Pancreas (tissue), 10 donors: ENCODE measurements at places on chromosomes 11 and 22.

- no peak for DNase-seq
Measured at GRCh38 chr11:1494650-1495049, 8.1 kb upstream of the MOB2 start.

GRCh38 chr11:10696468-10697322, 3.1 kb upstream of the IRAG1 start:
- DNase-seq: no peak

GRCh38 chr11:4684631-4685285, 12.9 kb downstream of the OR51E2 start:
- no peak for DNase-seq

GRCh38 chr11:93528252-93528651, 14.9 kb downstream of the SMCO4 start:
- no peak for DNase-seq

GRCh38 chr11:12480401-12480800, 103.0 kb downstream of the PARVA start:
- DNase-seq: no peak

DNA sequence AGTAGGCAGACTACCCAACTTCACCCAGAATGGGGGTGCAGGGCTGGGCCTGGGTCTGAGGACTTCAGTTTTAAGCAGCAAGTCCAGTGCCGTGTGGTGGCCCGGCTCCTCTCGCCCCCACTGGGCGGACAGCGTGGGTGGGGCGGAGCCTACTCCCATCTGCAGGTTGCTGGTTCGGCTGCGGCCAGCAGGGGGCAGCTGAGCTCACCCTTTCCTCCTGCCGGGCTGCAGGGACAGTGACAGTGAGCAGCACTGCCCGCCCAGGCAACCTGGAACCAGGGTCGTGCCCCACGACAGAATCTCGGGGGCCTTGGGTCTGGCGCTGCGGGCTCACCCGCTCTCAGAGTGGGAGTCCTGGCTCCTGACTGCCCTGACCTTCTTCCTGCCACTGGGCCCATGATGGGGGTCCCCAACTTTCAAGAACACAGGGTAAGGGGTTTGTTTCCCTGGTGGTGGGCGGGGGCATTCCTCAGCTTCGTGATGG, 6.2 kb upstream of the NEAT1 start:
- DNase-seq: peak; percentile 89

- DNase-seq: peak; percentile 51
Measured at GRCh38 chr11:2432171-2432621, 12.1 kb downstream of the TRPM5 start.

- peak; percentile 55 for DNase-seq
Measured at GRCh38 chr11:114280696-114281095, 15.5 kb upstream of the NNMT start.

DNA sequence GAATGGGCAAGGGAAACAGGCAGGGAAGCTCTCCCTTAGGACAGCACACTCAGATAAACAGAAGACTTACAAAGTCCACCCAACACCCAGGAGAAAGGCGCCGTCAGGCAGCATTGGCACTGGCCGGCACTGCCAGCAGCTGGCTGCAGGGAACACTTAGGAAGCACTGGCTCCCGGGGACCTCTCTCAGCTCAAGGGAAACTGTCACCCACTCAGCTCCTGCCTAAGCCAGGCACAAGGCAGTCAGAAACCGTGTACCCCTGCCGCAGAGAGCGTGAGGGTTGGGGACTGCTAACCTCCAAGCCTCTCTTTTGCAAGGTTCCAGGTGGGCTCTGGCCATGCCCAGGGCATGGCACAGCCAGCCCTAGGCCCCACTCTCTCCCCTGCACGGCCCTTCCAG, 64.7 kb downstream of the DGCR2 start:
- DNase-seq: no peak

DNA sequence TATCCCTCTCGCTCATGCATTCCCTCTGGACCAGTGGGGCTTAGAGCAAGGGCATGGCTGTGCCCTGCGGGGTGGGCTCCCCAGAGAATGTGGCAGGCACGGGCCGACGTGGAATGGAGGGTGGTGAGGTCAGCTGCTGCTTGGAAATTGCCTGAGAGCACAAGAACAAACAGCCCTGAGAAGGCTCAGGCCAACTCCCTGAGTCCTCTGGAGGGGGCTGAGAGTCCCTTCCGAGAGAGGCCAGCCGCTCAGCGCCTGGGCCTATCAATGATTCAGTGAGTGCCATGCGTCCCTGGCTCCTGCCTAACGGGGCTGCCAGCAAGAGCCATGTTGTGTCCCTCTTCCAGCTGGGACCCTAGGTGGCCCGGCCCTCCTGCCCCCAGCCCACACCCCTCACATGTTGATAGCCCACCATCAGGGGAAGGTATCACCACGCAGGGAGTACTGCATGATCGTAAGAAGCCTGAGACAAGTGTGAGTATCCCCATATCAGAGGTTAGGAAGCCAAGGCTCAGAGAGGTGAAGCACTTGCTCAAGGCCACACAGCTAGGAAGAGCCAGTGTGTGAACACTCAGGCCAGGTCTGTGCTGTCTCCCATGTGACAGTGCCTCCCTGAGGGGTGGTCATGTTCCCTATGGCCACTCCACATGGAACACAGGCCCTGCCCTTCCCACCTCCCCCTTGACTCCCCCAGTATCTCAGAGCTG, 55.8 kb downstream of the NECTIN1 start:
- DNase-seq: no peak

GRCh38 chr11:124950601-124951330, 3.2 kb upstream of the CCDC15 start:
- no peak for DNase-seq

DNA sequence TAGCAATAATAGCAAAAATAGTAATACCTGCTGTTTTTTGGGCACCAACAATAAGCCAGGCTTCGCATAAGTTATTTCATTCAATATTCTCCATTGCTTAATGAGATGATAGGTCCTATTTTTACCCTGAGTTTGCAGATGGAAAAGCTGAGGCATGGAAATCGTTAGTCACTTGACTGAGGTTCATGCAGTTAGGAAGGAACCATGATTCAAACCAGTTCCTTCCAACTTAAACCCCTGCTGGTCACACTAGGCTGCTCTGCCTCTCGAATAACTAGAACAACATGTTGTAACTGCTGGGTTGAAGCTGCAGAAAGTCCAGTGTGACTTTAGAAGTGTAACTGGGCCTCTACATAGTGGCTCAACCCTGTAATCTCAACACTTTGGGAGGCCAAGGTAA, 69.3 kb downstream of the SEZ6L start:
- no peak for DNase-seq

- DNase-seq: no peak
Measured at GRCh38 chr11:48111891-48112290, 104.7 kb upstream of the OR4B1 start.

DNA sequence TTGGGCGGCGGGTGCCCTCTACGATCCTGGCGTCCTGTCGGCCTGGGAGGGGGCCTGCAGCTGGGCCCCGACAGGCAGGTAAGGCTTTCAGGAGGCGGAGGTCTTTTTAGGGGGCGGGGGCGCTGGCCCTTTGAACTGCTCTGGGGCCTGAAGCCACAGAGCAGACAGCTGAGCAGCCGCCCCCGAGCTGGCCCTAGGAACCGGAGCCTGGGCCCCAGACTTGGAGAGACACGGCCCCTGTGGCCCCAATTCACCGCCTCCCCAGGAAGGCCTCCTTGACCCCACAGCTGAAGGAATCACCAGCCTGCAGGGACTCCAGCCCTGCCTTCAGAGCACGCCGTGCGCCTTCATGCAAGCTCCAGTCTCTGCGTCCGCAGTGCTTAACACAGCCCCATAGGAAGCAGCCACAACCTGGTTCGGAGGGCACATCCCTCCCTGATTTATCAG, 618 bp upstream of the CERK start:
- DNase-seq: no peak

DNA sequence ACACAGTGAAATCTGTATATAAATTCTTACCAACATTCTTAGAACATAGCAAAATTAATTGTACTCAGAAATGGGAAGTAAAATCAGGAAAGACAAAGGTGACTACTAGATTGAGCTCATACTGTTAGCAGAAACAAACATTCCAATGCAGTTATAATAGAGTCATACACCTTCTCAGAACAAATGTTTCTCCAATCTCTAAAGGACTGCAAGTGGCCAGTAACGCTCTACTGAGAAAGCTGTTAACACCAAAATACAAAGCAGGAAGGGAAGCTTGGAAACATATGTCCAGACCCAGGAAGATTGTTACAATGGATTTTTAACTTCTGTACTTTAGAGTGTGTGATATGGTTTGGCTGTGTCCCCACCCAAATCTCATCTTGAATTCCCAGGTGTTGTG, 341.5 kb downstream of the LARGE1 start:
- no peak for DNase-seq

DNA sequence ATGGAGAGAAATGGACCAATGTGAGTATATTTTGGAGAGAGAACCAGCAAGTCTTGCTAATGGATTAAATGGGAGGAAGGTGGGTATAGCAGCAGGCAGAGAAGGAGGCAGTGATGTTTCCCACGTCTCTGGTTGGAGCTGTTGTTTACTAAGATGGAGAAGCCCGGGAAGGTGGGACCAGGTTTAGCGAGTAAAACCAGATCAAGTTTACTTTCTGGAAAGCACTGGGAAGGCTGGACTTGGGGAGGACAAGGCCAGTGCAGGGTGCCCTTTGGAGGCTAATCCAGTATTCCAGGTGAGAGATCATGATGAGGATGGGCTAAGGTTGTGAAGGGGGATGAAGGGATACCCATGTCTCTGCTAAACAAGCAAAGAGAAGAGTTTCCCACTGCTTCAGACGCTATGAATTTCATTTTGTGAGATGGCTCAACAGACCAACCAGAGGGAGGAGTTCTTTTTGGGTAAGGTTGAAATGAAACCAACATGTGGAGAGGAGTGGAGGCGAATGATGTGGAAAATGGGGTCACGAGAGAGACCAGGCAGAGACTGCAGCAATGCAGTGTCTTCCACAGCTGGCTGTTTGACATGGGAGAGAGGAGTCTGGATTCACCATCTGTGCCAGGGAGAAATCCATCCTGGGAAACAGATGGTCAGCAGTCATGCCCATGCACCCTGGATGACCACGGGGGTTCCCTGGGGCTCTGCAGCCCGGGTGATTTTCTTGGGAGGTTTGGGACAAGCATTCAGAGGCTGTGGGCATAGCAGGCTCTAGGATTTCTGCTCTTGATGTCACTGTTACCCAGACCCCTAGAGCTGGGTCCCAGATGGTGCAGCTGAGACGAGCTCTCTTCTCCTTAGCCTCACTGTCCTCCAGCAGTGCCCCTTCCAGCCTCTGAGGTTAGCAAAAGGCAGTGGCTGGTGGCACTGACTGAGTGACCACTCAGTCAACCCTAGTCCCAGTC, 24.9 kb downstream of the COMMD9 start:
- no peak for DNase-seq

GRCh38 chr22:50730941-50731661, 6.9 kb upstream of the ACR start:
- peak; percentile 12 for DNase-seq

- DNase-seq: no peak
Measured at GRCh38 chr11:86184728-86185380, 59.7 kb upstream of the EED start.

DNA sequence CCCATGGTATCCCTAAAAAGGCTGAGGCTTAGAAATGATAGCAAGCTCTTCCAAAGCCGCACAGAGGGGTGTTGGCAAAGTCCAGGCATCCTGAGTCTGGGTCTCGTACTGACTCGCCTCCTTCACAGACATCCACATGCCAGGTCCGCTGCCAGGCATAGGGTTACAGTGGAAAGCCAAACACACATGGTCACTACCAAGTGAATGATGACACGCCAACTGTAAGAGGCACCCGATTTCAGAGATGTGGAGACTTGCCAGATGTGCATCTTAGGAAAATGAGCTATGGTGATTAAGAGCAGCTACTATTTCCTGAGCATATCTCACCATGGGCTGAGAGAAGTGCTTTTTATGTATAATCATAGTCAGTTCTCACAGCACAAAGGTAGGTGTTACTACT, 314.9 kb downstream of the MIAT start:
- no peak for DNase-seq

DNA sequence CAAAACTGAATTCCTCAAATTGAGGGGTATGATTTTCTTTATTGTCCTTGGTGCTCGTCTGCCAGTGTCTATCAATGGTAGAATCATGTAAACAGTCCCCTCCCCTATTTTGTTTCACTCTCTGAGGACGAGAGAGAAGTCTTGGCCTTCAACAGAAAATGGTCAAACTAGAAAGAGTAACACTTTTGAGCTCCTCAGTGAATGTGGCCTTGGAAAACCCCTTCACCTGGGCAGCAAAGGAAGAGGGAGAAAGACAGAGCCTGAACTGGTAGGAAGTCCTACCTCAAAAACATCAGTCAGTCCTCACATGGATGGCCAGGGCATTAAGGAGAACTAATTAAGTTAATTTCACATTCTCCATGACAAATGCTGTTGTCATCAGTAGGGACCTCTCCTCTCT, 86.1 kb upstream of the TOP3B start:
- DNase-seq: no peak

- no peak for DNase-seq
Measured at GRCh38 chr11:130518164-130518680, 69.8 kb downstream of the ADAMTS15 start.

- DNase-seq: no peak
Measured at GRCh38 chr22:48207919-48208535, 1445.6 kb downstream of the TBC1D22A start.

GRCh38 chr11:75561426-75562047, 516 bp upstream of the SERPINH1 start:
- no peak for DNase-seq

DNA sequence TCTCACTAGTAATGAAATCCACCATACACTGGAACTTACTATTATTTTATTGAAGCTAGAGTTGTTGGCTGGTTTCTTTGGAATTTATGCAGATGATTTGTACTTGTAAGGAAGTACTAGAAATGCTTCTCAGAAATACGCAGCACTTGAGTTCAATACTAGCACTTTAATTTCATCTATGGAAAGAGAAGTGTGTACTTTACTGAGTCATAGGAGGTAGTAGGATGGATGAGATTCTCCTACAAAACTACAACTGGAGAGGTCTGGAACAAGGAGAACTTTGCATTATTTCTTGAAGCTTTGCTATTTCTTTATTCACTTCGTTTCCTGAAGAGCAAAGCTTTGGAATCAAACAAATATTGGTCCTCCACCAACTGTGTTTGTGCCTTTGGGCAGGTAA, 44.1 kb upstream of the CCDC90B start:
- DNase-seq: no peak

DNA sequence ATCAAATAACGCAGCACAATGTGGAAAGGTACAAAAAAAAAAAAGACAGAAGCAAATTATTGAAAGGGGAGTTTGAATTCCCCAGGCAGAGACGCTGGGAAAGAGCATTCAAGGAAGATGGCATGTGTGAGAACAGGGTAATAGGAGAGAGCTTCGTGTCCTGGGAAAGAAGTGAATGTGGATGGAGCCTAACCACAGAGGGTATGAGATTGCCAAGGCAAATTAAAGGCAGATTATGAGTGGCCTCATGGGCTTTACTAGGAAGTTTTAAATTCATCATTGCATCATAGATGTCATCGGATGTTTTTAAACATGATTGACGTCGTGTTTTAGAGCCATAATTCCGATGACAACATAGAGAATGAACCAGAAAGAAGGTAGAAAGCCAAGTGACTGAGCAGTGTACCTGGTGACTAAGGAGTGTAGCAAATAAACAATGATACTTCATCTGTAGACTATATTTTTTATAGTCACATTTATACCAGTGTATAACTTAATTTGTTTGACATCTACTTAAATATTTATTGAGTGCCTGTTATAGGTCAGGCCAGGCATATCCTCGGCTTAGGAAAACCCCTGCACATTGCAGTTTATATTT, 151.4 kb downstream of the MSANTD4 start:
- DNase-seq: no peak
